Stimulated activated CD4-positive, alpha-beta T cell treated with anti-CD3 and anti-CD28 coated beads, Interleukin-4, amount 100 ng/mL, for 1 hour (primary cell): ENCODE measurements at places on chromosomes 4 and X.

DNA sequence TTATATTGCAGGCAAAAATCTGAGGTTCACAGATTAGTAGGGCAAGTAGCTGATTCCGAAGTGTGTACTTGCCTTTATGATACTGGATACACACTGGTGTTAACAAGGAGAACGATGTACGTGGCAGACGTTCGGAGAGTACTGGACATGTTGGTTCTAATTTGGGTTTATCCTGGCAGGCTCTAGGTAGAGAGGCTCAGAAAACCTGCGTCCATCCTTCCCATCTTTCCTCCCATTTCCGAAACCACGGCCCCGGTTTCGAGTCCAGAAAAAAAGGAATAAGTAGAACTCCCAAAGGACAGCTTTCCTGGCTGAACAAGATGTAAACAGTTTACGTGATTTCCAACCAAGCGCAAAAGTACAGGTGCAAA is 351 bp upstream of the SLC30A9 start:
- no peak for DNase-seq

DNA sequence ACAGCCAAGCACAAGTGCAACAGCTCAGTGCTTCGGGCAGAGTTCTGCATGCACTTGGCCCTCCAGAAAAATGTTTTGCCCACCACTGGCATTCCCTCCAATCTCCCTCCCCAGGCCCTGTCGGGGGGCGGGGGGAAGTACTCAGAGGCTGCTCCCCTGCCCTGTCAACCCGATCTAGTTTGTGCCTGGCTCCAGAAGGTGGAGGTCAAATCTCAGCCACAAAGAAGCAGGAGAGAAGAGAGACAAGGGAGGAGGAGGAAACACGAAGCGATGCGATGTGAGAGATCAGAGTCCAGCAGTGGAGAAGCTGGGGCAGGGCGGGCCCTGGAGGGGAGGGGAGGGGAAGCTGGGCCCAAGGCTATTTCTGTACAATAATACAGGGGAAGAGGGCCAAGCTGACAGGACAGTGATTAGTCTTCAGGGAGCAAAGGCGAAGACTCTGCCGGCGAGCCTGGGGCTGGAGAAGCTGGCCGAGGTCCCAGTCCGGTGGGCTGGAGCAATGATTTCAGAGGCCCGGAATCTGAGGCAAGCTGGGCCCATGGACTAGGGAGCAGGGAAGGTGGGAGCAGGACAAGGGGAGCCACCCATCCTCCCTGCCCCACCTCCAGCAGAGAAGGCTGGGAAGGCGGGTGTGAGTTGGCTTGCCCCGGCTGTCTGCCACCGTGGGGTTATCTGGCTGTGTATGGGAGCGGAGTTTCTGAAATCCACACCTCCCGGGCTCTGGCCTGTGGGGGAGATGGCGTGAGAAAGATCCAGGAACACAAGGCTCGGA is 167.1 kb downstream of the EFNB1 start:
- DNase-seq: no peak

GRCh38 chrX:47143894-47144625 is 442 bp downstream of the NDUFB11 start:
- no peak for DNase-seq

DNA sequence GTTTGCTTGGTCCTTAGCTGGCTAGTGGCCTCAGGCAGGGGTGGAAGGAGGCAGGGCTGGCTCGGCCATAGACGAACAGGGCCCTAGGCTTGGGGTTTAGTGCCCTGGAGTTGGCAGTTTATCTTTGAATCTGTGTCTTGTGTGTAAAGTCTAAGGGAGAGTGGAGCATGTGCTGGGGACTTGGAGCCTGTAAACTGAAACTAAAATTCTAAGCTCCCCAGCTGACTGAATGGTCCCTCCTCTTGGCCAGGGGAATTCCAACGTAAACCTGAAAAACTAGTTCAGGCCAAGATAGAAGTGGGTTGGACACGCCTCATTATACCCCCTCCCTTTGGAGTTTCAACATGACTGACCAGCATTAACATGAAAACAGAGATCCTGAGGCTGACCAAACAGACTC is 46.1 kb upstream of the GPR78 start:
- no peak for DNase-seq

- no peak for DNase-seq
These were observed 81.1 kb downstream of the ENPP6 start for GRCh38 chr4:184136525-184136924.

GRCh38 chr4:12555011-12555410 is 929.1 kb downstream of the RAB28 start:
- DNase-seq: no peak

DNA sequence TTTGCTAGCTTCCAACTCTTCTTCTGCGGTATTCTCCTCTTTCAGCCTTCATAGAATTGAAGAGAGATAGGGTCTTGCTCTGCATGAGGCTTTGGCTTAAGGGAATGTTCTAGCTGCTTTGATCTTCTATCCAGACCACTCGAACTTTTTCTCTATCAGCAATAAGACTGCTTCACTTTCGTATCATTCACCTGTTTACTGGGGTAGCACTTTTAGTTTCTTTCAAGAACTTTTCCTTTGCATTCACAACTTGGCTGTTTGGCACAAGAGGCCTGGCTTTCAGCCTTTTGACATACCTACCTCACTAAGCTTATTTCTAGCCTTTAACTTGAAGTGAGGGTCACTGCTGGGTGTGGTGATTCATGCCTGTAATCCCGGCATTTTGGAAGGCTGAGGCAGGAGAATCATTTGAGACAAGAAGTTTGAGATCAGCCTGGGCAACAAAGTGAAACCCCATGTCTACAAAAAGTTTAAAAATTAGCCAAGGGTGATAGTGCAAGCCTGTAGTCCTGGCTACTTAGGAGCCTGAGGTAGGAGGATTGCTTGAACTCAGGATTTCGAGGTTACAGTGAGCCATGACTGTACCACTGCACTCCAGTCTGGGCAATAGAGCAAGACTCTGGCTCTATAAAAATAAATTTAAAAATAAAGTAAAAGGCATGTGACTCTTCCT is 47.1 kb upstream of the HPGDS start:
- no peak for DNase-seq

GRCh38 chr4:176150356-176150682 is 45.1 kb downstream of the SPATA4 start:
- no peak for DNase-seq

GRCh38 chrX:31570658-31571057 is 498.8 kb upstream of the FTHL17 start:
- no peak for DNase-seq

DNA sequence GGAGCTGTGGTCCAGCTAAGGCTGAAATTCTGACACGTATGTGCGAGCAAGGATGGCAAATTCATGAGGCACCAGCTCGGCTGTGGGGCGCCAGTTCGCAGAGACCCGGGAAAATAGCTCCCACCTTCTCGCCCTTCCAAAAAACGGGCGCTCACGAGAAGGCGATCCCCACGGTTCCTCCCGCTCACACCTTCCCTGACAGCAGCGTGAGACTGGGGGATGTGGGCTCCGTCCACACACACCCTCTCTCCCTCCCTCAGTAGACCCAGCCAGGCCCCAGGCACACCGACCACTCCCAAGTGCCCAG is 584 bp downstream of the GPC3 start:
- no peak for DNase-seq

DNA sequence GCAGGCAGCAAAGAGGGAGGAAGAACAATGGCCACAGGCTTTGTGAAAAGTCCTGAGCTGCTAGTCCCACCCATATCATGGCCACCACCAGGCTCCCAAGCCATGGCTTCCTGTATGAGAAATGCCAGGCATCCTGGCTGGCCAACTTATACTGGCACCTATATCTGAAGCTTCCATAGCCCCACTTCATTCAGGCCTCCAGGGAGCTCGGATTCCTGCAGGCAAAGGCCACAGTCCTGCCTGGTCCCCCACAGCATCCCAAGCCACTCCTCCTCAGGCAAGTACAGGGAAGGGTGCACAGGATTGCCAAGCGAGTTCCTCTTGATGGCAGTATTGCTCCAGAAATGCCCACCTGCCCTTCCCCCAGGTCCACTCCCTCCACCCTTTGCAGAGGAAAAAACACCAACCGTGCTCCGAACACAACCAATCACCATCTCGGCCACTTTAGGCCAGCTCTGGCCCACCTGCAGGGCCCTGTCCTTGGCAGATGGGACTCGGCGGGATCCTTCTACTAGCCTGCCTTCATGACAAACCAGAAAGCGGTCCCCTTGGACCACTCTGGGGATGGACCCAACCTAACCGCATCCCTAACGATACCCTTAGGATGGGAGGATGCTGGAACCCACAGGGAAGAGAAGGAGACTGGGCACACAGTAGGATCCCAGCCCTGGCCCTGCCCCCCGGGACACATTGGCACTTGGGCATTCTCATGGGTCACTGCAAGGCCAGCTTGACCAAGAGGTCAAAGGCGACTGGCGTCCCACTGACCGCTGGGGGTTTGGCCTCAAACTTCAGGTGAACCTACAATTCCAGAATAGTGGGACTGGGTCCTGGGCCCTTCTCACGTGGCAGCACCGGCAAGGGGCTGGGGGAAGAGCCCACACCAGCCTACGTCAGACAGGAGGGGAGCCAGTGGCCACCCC is 220.4 kb upstream of the AGTR2 start:
- no peak for DNase-seq

DNA sequence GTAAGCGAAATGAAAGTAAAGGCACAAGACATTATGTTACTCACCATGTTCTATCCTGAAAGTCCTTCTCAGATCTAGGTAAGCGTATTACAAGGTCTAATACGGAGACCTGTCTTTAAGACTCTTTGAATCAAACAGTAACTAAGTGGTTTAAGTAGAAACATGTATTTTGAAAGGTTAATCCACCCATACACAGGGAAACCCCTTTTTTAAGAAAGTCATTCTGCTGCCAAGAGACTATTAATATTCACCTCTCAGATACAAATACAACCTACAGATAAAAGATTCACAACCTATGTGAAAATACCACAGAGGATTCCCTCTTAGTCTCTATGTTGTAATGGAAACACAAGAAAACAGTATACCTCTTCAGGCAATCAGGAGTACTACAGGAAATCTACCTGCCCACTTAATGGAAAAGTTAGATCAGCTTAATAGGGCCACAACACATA is 63.2 kb upstream of the TNIP3 start:
- no peak for DNase-seq

GRCh38 chrX:63754136-63754859 is 30.7 kb downstream of the ARHGEF9 start:
- DNase-seq: no peak

DNA sequence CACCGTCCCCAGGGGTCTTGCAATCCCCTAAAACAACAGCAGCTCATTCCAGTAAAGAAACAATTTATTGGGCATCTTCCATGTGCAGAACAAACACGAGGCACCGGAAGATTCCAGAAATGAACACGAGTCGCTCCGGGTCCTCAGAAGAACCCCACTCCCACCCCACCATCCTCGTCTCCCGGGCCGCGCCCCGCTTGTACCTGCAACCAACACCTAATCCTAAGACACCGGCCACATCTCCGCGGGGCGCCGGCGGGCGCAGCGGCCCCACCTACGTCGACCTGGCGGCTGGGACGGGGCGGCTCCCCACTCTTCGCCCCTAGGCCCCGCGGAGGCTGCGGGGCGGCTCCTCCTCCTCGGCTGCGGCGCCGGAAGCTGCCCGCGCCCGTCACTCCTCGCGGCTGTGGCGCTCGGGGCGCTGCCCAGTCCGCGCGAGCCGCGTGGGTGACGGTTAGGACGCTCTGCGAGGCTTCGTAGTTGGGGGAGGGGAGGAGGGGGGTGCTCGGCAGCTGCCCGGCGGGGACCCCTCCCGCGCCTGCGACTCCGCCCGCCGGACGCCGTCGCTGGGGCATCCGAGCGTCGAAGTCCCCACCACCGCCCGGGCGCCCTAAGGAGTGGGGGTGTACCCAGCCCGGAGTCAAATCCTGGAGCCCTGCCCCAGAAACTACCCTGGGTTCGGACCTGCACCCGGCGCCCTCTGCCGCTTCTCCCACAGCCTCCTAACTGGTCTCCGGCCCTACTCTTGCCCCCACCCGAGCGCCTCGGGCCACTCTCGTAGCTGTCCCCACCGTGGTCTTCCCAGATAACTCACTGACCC is at the start of gene CCDC158:
CCDC158 (minus strand) TSS at position 380 of the 820 bp plus-strand sequence. CDS start 17,934 bp downstream, outside the sequence.
- DNase-seq: peak; percentile 10

DNA sequence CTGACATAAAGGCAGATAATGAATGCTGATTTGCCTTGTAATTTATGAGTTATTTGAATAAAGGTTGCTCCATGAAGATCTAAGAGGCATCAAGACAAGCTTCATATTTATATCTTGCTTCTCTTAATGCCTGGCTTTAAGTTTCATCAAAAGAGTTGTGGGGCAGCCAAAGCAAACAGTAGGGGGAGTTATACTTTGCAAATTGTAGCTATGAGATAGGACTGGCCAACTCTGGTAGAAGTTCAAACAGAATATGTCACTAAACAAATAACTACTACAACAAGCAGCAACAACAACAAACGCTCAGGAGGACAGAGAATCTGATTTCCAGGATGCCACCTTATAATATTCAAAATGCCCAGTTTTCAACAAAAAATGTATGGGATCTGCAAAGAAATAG is 69.1 kb upstream of the PLAC1 start:
- DNase-seq: no peak

- DNase-seq: peak; percentile 8
These were observed 16.1 kb upstream of the USO1 start for GRCh38 chr4:75708218-75708691.

GRCh38 chr4:118772081-118772766 is 63.7 kb downstream of the SEC24D start:
- DNase-seq: no peak

GRCh38 chr4:21181716-21182115 is 481.5 kb downstream of the PACRGL start:
- no peak for DNase-seq

- DNase-seq: no peak
These were observed 21.8 kb downstream of the SPANXC start for GRCh38 chrX:141220342-141221008.

- DNase-seq: no peak
These were observed 188.4 kb upstream of the GALNT7 start for GRCh38 chr4:172980219-172980618.

DNA sequence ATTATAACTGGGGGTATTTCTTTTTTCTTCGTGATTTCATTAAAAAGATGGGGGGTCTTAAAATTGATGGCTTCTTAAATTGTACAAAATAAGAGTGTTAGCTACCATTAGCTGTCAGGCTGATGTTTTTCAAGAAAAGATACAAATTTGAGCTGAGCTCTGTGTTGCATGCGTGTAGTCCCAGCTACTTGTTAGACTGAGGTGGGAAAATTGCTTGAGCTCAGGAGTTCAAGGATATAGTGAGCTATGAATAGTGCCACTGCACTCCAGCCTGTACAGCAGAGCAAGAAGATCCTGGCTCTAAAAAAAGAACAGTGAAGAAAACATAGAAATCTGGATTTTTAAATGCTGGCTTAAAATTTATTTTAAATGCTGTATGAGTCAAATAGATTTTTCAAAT is 13.0 kb downstream of the USO1 start:
- DNase-seq: no peak

GRCh38 chr4:181946902-181947301 is 296.3 kb upstream of the TENM3 start:
- DNase-seq: no peak

- DNase-seq: no peak
These were observed 20.0 kb downstream of the TMEM154 start for GRCh38 chr4:152659806-152660205.

DNA sequence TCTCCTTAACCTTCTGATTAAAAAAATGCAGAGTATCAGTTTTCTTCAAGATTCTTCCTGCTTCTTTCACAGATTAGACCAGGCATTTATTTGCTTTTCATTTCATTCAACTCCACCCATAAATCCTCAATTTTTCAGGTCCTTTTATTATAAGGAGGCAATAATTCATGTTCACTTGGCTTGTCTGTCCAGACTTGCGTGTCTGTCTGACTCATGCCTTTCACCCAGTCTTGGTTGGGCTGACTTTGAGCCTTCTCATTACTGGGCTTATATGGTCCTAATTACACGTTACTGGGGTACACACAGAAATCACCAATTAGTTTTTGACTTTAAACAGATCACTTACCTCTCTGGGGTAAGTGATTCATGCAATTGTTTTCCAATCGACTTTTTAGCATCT is 48.8 kb upstream of the GALNT7 start:
- DNase-seq: no peak

- no peak for DNase-seq
These were observed 283.9 kb downstream of the TECRL start for GRCh38 chr4:64125354-64125753.
